GDM1 (cell line): ENCODE measurements at places on chromosomes 7 and 10.

GRCh38 chr10:86200269-86200668 is 166.3 kb downstream of the GRID1 start:
- no peak for DNase-seq

DNA sequence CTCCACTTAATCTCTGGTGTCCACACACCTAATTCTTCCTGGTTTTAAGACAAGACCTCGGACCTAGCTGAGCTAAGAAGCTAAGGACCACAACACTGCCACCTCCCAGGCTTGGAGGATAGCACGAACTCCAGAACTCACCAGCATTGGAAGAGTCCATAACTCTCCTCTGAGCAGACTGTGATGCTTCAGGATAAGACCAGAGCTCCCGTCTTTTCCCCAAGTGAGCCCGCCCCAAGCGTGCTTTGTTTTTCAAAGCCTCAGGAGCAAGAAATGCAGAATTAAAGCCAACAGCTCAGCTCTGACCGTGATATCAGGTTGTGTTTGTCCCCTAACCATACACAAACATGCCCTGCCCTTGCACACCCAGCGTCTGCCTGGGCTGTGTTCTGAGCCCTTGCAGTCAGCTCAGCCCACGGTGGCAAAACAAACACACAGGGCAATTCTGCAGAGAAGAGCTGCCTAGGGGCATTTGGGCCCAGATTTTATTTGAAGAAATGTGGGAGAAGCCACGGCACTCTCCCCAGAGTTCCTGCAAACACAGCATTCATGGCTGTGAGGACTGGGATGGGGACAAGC is 145.4 kb downstream of the WDR11 start:
- no peak for DNase-seq

GRCh38 chr7:74380720-74381119 is 73.0 kb upstream of the GTF2IRD1 start:
- DNase-seq = no peak

- no peak for DNase-seq
These were observed 113.4 kb downstream of the GPR158 start for GRCh38 chr10:25288181-25288580.

GRCh38 chr7:114759347-114760062 is 162.4 kb upstream of the MDFIC start:
- DNase-seq = no peak

GRCh38 chr10:43644252-43644651 is 4.4 kb downstream of the ZNF32 start:
- no peak for DNase-seq

DNA sequence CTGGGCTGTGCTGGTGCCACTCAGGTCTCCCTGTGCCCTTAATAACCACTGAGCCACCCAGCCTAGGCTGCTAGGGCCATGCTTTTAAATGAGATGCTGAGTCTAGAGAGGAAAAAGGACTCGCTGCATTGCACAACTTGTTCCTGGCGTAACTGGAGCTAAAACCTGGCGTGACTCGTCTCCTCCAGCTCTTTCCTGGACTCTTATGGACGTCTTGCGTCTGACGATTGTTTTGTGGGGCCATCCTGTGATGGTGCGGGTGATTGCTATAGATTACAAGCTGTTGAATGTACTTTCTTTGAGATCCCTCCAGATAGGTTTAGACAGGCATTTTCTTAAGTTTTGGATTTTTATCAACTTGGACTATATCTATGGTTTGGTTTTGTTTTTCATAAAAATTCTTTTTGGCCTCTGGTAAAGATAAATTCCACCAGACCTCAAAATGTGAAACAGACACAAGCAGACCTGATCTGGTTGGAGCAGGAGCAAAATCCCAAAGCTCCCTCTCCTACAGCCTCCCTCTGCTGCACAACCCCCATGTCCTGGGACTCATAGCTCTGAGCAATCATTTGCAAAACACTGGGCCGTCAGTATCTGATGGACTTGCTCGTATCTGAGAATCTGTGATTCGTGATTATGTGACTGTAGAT is 230.3 kb downstream of the ARHGAP12 start:
- DNase-seq = no peak

DNA sequence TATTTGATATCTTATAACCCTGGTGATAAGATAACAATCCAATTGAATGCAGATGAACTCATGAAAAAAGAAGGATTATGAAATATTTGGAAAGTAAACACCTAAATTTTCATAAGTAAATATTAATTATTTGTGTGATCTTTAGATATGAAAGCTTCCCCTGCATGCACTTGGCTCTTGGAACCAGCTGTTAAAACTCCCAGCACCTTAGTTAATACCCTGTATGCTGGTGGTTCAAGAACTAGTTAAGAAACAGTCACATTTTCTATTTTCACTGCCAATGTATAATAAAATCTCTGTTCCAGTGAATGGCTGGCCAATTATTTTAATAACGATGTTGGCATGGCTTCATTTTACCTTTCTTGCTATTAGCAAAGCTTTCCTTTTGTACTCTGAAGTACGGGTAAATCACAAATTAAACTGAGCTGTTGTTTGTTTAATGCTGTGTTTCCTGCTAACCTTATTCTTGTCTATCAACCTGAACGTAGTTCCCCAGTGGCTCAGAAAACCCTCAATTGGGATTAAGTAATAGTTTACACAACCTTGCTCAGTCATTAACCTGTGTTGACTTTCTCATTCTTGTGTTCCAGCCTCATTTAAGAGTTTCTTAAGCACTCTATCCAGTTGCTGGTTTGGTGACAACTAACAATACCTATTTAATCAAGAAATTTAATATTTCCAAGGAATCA is 38.9 kb downstream of the MET start:
- DNase-seq = no peak

GRCh38 chr7:120274482-120274881 is 1.5 kb downstream of the KCND2 start:
- no peak for DNase-seq

DNA sequence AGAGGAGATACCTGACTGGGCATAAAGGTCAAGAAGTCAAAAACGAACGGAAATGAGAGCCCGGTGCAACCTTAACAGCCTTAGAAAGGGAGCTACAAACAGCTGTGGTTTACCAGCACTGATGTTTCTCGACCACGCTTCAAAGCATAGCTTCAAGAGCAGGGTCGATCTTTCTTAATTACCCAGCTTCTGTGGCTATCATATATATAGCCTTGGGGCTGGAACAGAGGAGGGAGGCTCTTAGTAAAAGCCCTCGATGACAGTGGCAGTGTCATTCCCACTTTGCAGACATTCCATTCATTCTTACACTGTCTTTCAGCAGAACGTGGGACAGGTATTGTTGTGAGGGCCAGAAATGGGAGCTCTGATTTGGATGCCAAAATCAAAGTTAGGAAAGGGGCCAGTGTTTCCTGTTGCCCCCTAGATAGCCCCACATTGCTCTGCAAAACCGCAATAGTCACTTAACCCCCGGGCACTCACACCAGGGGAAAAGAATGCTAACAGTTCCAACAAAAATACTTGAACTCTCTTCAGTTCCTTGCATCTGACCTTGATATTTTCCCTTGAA is 141.5 kb downstream of the MTPAP start:
- no peak for DNase-seq
